SHP77 treated with DMSO at 0.1 percent for 48 hours (cell line): ENCODE measurements at places on chromosomes 13 and 19.

DNA sequence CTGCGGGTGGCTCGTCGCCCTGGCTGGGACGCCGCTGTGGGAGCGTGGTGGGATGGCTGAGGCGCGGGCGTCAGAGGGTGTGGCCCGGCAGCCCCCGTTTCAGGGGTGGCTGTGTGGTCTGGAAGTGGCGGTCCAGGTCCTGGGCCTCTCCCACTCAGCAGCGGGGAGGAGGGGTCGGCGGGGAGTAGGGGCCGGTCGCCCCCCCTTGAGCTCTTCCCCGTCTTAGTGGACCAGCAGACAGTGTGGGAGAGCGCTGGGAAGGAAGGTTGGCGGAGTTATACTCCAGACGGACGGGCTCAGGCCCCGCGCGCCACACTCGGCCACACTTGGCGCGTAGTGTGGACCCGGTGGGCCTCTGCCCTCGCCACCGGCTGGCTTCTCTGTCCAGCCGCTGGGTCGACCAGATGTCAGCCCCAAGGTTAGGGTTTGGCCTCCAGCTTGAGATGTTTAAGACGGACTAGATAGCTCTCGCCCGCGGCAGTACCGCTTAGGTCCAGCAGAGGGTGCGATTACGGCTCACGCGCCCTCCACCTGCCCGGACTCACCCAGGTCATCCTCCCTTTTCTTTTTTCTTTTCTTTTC, 21.7 kb upstream of the ZNF429 start:
- DNase-seq: no peak

DNA sequence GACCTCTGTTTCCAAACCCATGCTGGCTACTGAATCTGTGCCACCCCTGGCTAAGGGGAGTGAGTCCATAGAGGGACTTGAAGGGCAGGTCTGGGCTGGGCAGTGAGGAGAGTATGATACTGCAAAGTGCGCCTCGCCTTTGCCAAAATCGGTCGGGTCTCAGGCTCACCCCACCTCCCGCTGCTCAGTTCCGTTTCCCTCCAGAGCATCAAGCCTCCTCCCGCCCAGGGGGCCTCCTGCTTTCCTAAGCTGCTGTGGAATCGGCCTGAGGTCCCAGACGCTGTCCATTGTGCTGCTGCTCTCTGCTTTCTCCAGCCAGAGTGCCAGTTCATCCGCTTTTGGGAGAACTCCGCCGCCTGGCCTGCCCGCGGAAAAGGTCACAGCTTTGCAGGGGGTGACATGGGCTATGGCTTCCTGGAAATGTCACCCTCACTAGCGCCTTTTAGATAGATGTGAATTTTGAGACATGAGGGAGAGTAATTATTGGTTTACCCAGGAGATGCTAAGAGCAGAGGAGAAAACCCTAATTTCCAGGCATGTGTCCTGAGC, 1418.4 kb downstream of the UQCRFS1 start:
- no peak for DNase-seq

- no peak for DNase-seq
Measured at GRCh38 chr19:3768015-3768747, 3.8 kb downstream of the RAX2 start.

GRCh38 chr19:36014012-36014924, at the start of gene ALKBH6:
Gene ALKBH6 (minus strand): TSS chr19:36014213. CDS start chr19:36013397, 816 bp downstream.
- peak; percentile 99 for DNase-seq

- no peak for DNase-seq
Measured at GRCh38 chr13:36431204-36432105, 840 bp upstream of the CCNA1 start.

- DNase-seq: no peak
Measured at GRCh38 chr13:37954191-37954590, 84.6 kb upstream of the TRPC4 start.

DNA sequence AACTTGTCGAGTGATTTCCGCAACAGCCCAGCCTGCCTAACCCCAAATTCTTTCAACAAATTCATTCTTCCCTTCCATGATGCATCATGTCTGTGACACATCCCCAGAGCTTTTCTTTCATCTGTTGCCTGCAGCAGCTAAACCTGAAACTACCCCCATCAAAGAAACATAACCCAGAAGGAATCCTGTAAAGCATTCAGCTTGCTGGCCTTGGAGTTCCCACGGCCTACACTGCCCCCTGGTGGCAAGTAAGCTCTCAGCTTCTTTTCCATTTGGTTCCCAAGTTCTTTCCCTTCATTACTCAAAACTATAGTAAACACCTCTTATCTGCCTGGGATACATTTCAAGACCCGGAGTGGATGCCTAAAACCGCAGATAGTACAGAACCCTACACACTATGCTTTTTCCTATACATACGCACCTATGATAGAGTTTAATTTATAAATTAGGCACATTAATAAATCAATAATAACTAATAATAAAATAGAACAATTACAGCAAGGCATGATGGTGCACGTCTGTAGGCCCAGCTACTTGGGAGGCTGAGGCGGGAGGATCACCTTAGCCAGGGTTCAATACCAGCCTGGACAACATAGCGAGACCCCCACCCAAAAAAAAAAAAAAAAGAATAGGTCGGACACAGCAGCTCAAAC, 7.4 kb downstream of the ETHE1 start:
- DNase-seq: no peak

DNA sequence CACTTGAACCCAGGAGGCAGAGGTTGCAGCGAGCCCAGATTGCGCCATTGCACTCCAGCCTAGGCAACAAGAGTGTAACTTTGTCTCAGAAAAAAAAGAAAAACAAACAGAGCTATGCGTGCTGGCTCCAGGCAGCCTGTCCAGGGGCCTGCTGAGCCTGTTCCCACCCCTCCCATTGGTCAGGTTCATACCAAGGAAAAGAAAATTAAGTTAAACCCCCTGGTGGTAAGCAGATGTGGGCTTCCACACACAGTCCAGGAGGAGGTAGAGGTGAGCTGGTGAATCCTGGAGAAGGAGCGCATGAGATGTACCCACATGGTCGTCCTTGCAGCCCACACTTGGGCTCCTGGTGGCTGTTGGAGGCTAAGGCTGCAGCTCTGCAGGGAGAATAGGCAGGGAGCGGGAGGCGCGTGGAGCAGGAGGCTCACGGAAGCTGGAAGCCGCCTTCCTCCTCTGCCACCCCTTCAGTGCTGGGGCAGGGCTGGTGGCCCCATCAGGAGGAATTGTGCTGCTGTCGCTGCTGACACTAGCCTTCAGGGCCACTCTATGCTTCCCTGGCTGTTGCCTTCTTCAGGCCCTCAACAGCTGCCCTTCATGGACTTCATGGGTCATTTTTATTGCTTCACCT, 10.5 kb upstream of the CHAMP1 start:
- no peak for DNase-seq

DNA sequence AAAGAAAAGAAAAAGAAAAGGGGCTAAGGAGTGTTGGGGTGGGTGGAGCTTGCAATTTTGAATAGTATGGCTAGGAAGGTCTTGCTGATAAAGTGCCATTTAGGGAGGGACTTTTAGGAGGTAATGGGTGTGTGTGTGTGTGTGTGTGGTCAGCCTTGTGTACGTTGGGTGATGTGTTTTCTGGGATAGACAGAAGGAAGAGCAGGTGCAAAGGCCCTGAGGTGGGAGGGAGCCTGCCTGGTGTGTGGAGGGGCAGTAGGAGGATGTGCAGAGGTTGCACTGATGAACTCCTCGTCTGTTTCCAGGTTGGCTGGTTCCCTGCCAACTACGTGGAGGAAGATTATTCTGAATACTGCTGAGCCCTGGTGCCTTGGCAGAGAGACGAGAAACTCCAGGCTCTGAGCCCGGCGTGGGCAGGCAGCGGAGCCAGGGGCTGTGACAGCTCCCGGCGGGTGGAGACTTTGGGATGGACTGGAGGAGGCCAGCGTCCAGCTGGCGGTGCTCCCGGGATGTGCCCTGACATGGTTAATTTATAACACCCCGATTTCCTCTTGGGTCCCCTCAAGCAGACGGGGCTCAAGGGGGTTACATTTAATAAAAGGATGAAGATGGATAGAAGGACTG, 30.5 kb upstream of the ADGRE1 start:
- no peak for DNase-seq

GRCh38 chr13:51714663-51715168, 89.2 kb downstream of the DHRS12 start:
- no peak for DNase-seq

GRCh38 chr19:50266041-50266440, 62.6 kb downstream of the MYH14 start:
- DNase-seq: no peak

DNA sequence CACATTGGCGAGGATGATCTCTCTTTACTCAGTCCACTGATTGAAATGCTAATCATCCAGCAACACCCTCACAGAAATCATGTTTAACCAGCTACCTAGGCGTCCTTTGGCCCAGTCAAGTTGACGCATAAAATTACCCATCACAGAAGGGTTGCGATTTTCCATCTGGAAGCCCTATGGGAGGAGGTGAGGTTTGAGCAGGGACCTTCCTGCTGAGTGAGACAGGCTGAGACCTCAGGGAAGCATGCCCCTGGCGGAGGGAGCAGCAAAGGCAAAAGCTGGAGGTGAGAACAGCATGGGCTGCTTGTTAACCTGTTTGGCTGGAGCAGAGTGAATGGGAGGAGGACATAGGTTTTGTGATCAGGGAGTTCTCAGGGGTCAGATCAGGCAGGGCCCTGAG, 7.3 kb downstream of the TTC9B start:
- DNase-seq: no peak

GRCh38 chr13:44873461-44873860, 115.8 kb downstream of the NUFIP1 start:
- no peak for DNase-seq

DNA sequence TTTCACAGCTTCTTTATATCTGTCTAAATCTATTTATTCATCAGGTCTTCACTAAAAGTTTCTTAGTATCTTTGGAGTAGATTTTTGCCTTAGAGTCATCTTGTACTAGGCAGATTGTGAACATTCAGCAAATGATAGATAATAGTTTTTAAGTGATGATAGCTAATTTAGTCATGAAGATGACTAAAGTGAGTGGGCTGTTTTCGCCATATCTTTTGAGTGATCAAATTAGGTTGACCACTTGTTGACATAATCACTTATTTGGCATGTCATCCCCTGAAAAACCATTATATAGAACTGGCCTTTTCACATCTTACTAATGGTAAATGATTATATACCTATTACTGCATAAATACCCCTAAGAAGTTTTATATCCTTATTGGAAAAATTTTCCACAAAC, 999.2 kb downstream of the PCDH17 start:
- DNase-seq: no peak

DNA sequence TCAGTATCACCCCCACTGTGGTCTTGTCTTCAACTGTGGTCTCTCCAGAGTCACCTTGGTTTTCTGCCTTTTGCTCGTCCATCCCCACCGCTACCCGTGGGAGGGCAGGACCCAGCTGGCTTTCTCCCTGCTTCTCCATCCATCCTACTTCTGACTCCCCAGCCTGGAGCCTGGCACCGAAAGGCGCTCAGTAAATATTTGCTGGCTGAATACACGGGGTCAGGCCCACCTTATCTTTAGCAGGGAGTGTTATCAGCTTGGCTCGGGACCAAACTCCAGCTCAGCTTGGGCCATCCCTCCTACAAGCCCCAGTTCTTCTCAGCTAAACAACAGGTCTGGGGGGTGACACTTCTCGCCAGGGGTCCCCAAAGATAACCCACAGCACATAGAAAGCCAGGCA, 62.0 kb upstream of the KLF2 start:
- DNase-seq: no peak

GRCh38 chr13:28657784-28658538, 969 bp upstream of the POMP start:
- DNase-seq: no peak

DNA sequence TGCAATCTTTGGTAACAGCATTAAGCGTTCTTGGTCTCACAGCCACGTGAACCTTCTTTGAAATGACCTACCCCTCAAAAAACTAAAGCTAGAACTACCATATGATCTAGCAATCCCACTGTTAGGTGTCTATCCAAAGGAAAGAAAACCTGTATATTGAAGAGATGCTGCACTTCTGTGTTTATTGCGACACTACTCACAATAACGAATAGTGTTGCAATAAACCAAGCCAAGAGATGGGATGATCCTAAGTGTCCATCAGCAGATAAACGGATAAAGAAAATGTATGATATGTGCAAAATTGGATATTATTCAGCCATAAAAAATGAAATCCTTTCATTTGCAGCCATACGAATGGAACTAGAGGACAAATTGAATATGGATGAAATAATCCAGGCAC, 637.9 kb downstream of the EFNB2 start:
- no peak for DNase-seq

- no peak for DNase-seq
Measured at GRCh38 chr13:29254626-29255370, 340.7 kb downstream of the SLC7A1 start.

- DNase-seq: no peak
Measured at GRCh38 chr13:91111476-91112200, 235.8 kb upstream of the MIR17HG start.

- DNase-seq: no peak
Measured at GRCh38 chr13:108083056-108083455, 132.3 kb downstream of the LIG4 start.

GRCh38 chr19:43555185-43555770, 20.0 kb downstream of the XRCC1 start:
- DNase-seq: peak; percentile 24

- DNase-seq: no peak
Measured at GRCh38 chr13:50400035-50400726, 384.9 kb downstream of the KCNRG start.

DNA sequence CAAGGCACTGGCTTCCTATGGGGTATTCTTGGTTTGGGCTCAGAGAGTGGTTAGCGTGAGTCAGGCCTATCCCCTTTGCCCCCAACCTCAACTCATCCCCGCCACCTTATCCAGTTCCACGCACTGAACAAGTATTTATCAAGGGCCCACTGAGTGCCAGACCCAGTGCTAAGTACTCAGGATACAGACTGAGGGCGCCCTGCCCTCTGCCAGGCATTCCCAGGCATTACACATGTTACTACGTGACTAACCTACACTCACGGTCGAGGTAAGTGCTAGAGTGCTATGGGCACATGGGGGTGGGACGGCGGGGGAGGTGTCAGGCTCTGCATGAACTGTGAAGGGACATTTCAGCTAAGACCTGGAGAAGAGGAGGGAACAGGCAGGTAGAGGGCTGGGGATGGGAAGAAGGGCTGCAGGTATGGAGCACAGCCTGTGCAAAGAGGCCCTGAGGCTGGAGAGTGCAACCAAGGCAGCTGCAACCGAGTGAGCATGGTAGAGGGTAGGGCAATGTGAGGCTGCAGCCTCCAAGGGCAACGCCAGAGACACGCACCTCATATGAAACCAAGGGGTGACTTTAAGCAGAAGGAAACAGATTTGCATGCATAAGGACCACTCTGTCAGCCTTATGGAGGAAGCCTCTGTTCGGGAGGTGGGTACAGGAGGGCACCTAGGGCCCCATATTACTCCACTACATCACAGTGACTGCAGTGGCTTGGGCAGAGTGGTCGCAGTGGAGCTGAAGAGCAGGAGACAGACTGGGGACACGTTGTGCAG, 22.5 kb downstream of the DHRS12 start:
- DNase-seq: peak; percentile 43

- DNase-seq: no peak
Measured at GRCh38 chr13:75194717-75195462, 287.1 kb downstream of the TBC1D4 start.

GRCh38 chr13:49240017-49240416, 7.7 kb upstream of the CDADC1 start:
- DNase-seq: no peak

GRCh38 chr19:57747472-57747807, 825 bp downstream of the ZNF776 start:
- DNase-seq: no peak
